ENCODE measurements at places on chromosomes 11 and 22.

GRCh38 chr11:132033051-132033450 lies 662.6 kb downstream of the NTM start:
- DNase-seq, result peak; percentile 36

DNA sequence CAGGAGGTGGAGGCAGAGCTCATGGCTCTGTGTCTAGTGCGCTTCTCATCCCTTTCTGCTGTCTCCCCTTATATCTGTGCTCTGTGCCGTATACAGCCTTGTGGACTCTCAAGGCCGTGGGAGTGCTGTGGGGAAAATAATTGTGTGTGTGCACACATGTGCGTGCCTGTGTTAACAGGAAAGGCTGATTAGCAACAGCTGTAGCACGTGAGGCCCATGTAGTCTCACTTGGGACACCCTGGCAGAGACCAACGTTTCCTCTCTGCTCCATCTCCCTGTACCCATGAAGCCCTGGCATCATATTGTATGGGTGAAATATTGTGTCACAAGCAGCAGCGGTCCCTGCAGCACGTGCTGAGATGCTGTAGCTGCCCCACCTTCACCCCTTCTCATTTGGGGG lies 109.3 kb downstream of the LRRC32 start:
- DNase-seq, result no peak

DNA sequence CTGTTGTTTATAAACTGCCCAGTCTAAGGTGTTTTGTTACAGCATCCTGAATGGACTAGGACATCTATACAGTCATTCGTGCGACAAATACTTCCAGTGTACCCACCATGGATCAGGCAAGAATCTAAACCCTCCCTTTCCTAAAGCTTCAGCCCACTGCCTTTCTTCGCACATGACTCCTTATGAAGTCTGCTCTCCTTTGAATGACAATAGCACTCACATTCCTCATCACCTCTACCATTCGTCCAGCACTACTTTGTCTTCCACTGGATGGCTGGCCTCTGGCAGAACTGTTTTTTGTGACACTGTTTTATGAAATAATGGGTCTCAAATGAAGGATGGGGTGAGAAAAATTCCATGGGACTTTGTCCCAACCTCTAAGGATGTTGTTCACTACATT lies 89.8 kb upstream of the LIN7C start:
- no peak for DNase-seq

- DNase-seq, result no peak
These were observed 43.5 kb downstream of the SIK2 start for GRCh38 chr11:111645657-111646316.

DNA sequence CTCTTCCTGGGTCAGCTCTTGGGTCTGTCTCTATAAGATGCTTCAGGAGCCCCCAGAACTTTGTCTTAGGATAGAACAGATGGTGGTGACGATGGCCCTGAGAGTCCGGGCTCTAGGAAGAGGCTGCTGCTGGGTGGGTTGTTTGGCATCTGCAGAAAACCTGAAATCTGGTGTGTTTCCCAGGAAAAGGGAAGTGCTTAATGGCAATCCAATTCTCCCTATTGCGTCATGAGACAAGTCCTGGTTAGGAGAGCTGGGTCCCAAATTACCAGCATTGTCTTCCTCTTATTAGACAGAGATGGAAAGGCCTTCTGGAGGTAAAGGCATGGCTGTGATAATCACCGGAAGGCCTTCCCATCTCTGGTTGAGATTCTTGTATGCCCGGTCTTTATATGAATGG lies 48.9 kb upstream of the GRAMD1B start:
- DNase-seq, result no peak

GRCh38 chr11:46066335-46066734 lies 54.9 kb downstream of the PHF21A start:
- DNase-seq, result no peak

DNA sequence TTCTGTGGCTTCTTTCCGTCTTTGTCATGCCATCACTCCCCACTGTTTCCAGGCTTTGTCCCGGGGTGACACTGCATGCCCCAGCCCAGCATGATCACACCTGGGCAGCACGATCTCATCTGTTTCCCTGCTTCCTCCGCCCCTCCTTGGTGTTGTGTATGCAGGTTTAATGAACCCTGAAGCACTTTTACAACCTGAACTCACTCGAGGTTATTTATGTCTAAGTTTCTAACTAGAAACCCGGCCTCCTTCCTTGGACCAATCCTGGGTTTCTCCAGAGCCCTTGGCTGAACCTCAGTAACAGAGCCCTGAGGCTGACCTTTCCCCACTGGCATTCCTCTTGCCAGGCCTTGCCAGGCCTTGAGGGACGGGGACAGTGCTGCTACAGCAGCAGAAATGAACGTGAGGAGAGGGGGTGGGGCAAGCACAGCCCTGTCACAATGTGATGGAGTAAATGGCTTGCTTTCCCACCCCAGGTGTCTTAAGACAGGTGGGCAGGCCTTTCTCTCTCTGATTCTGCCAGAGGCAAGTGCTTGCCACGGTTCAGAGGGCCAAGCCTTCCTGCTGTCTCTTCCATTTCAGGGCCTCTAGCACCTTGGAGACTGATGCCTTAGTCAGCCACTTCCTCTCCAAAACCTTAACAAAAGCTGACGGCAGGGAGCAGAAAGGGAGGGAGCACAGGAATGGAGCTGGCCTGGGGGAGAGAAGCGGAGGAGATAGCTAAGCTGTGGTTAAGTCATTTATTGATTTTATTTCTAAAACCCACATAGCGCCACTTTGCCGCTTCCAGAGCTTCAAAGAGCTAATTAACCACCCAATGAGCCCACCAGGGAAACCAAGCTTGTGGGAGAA lies 3.1 kb upstream of the PYGM start:
- DNase-seq, result peak; percentile 79

- peak; percentile 56 for DNase-seq
These were observed 5.6 kb downstream of the RGL4 start for GRCh38 chr22:23696326-23696851.

GRCh38 chr11:33866936-33867335 lies 24.9 kb downstream of the LMO2 start:
- no peak for DNase-seq
